ENCODE measurements at places on chromosomes 7 and 10. TPM values are rescaled to one million over a fixed set of nuclear protein-coding genes. Genes with fewer than 3 reads are reported as not detected.

- peaks cover 3% of the 10 kb centered on the region for H3K4me1 ChIP-seq
- DNase-seq = no peak
Measured at GRCh38 chr10:89085153-89085552, 94.6 kb downstream of the FAS start.

GRCh38 chr10:104822088-104822487 lies 181.0 kb downstream of the SORCS3 start:
- H3K27me3 ChIP-seq = no peaks in the 10 kb centered on the region
- no peaks in the 10 kb centered on the region for H3K4me1 ChIP-seq
- H3K4me3 ChIP-seq = no peak overlapping the region
- H3K36me3 ChIP-seq = no peaks in the 10 kb centered on the region
- no peak overlapping the region for H3K27ac ChIP-seq

DNA sequence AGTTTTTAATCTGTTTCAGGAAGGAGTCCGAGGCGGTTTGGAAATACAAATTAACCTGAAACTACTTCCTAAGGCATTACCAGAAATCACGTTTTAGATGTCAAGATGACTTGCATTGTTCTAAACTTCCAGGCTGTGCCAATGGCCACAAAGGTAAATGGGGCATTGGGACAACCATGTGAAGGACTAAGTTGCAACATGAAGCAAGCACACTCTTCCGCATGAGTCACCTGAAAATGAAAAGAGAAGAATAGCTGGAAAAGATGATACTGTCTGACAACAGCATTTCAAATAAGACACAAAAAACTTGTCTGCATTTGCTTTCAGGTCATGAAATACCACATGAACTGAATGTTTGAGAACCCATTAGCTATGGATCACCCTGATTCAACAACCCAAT lies 262.1 kb downstream of the AHR start:
- H3K27me3 ChIP-seq = no peaks in the 10 kb centered on the region
- no peak for DNase-seq
- H3K27ac ChIP-seq = no peak overlapping the region
- H3K4me3 ChIP-seq = no peak overlapping the region
- no peaks in the 10 kb centered on the region for H3K4me1 ChIP-seq

DNA sequence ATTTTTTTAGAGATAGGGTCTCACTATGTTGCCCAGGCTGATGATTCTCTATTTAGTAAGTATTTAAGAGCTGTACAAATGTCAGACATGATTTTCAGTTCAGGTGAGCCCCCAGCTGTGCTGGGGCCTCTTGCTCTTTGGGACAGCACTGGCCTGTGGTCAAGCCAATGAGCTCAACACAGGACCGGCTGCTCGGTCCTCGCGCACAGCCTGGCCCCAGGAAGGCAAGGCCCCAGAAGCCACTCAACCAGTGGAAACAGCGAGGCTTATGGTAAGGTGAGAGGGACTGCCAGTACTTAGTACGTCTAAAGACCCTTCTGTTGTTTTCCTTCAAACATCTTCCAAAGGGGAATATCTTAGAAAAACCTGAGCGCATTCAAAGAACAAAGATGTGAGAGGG lies 211.8 kb downstream of the SKIDA1 start:
- no peak for DNase-seq
- H3K36me3 ChIP-seq = no peaks in the 10 kb centered on the region
- no peak overlapping the region for H3K27ac ChIP-seq

GRCh38 chr10:82811621-82812020 lies 936.6 kb downstream of the NRG3 start:
- H3K27ac ChIP-seq = no peak overlapping the region
- no peaks in the 10 kb centered on the region for H3K4me1 ChIP-seq
- no peak overlapping the region for H3K4me3 ChIP-seq
- no peaks in the 10 kb centered on the region for H3K27me3 ChIP-seq

- no peak overlapping the region for H3K27ac ChIP-seq
- H3K36me3 ChIP-seq = no peaks in the 10 kb centered on the region
- DNase-seq = no peak
Measured at GRCh38 chr10:12769323-12770044, 232.0 kb downstream of the CCDC3 start.

- DNase-seq = no peak
- H3K27me3 ChIP-seq = no peaks in the 10 kb centered on the region
- no peaks in the 10 kb centered on the region for H3K4me1 ChIP-seq
- no peak overlapping the region for H3K4me3 ChIP-seq
Measured at GRCh38 chr7:3910054-3910453, 609.0 kb downstream of the SDK1 start.

- H3K27ac ChIP-seq = no peak overlapping the region
- DNase-seq = no peak
- H3K4me1 ChIP-seq = no peaks in the 10 kb centered on the region
- no peak overlapping the region for H3K4me3 ChIP-seq
Measured at GRCh38 chr7:14836571-14837189, 65.9 kb downstream of the DGKB start.

- no peak for DNase-seq
- no peak overlapping the region for H3K4me3 ChIP-seq
- H3K36me3 ChIP-seq = no peaks in the 10 kb centered on the region
- H3K4me1 ChIP-seq = no peaks in the 10 kb centered on the region
- no peaks in the 10 kb centered on the region for H3K27me3 ChIP-seq
Measured at GRCh38 chr7:118974836-118975235, 750.3 kb downstream of the ANKRD7 start.

DNA sequence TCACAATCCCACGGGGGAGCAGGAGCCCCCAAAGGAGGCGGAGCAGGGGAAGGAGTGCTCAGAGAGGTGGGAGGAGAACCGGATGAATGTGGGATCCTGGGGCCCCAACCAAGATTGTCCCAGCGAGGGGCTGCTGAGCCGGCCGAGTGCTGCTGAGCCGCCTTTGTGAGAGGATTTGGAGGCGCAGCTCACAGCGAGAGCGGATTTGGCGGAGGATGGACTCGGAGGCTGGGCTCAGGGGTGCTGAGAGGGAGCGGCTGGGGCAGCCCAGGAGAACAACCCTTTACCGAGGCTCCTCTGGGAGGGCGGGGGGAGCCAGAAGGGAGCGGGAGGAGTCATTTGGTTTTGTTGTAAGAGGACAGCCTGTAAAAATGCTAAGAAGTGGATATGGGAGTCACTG lies 23.0 kb downstream of the GHRHR start:
- no peaks in the 10 kb centered on the region for H3K27me3 ChIP-seq
- peaks cover 12% of the 10 kb centered on the region for H3K4me1 ChIP-seq
- no peak overlapping the region for H3K27ac ChIP-seq

SLC26A3 gene
- not detected for total RNA-seq

TWIST1 gene
- total RNA-seq = not detected
